Activated naive CD4-positive, alpha-beta T cell treated with anti-CD3 and anti-CD28 coated beads for 36 hours (primary cell): ENCODE measurements at places on chromosomes 4 and X. TPM values are rescaled to one million over a fixed set of nuclear protein-coding genes. Genes with fewer than 3 reads are reported as not detected.
A peak's percentile ranks its signal among the peaks of the same experiment; 100 is the strongest.

DNA sequence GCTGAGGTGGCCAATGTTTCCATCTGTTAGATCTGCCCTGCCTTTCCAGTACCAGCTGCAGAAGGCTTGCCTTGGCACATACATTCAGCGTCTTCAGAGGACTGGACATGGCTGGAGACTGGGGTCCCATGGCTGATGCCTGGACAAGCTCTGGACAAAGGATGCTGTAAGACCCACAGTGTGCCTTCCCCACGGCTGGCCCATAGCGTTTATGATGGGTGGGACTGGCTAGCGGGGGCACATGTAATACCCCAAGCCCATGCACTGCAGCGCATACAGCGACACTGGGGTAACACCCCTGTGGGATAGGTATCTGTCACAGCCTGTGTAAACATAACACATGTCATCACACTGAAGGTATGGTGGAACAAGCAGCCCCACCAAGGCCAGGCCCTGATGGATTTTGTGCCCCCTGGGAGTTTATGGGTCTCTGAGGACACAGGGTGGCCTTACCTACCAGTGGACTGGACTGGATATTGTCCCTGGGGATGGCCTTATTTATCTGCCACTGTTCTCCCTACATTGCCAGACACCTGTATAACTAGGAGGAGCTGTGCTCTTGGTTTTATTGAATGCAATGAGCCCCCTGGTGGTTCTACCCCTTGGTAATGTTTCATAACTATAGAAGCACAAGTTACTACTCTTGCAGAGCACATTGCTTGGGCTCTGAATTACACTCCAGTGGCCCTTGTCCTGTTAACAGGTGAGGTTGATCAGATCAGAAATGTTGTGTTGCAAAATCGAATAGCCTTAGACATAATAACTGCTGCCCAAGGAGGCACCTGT is 34.3 kb upstream of the TACR3 start:
- no peak for DNase-seq

DNA sequence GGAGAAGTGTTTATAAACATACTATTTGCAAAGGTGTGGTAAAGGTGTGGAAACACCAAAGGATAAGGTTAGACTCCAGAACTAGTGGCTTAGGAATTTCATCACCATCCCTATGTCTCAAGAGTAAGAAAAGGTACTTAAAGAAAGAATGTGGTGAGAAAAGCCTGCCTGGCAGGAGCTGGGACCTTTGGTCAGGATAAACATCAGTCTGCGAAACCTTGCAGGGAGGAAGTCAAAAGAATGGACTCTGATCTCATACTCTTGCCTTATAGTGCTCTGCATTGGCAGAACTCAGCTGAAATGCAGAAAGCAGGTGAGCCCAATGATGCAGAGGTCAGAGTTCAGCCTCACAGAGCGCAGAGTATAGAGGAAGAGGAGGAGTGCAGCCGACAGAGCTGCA is 97.2 kb upstream of the NR3C2 start:
- no peak for DNase-seq

DNA sequence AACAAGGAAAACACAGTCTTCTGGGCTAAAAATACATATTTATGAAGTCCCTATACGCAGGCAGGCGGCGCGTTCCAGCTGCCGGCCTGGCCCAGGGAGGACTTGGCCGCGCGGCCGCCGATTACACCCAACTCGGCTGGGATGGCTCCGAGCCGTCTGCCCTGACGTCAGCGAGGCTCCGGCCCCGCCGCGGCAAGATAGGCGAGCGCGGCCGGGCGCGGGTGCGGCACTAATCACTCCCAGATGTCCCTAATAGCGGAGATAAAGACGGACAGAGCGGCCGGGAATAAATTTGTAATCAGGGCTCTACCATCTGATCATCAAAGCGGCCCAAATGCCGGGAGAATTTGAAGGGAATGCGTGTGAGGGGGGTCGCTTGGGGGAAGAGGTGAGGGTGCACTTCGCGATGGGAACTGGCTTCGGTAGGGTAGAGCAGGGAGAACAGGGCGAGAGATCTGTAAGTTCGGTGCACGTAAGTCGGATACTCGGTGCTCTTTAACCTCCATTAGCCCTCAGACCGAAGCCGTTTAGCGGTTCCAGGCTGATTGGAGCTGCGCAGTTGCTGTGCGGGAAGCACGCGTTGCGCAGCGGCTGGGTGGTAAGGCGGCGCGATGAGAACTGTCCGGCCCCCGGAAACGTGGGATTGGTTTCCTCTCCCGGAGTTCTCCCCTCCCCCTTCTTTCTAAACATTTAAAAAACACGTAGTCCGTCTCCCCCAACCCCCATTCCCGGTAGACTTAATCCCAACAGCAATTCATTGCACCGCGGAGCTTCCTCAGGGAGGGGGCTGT is 7.7 kb downstream of the HAND2 start:
- no peak for DNase-seq

GBA3 gene
- total RNA-seq: not detected

PLRG1 gene
- 116 TPM for total RNA-seq

DNA sequence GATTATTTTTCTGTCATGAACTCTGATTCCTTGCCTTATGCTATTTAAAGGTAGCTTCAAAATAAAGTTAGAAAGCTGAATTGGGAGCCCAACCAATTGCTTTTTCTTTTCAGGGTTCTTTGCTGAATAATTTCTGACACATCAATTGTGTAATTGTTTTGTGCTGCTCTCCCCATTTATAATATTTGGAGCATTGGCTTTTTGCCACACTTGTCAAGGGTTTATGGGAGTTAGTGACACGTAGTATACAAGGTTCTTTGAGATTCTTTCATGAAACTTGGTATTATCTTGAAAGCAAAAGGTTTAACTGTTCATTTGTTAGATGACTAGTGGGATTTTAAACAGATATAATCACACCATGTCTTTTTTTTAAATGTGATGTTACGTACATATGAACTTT is 80.9 kb downstream of the POLA1 start:
- DNase-seq: no peak

DNA sequence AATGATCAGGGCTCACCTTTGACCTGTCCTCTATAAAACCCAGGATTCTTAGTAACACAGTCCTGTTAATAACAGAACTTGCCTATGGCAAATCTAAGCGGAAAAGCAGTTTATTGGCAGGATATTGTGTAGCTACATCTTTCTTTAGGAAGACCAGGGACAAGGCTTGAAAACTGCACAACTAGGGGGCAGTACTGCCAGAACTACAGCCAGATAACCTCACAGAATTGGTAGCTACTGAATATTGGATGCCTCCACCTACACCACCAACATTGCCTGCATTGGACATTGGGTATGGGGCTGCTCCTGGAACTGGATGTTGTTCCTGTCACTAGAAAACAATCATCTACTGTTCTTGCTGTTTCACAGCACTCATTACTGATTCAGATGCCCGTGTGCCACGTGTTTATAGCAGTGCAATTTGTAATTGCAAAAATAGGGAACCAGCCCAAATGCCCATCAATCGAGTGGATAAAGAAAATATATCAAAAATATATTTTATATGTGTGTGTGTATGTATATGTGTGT is 47.4 kb downstream of the REPS2 start:
- no peak for DNase-seq

- DNase-seq: peak; percentile 91
Observed at GRCh38 chrX:1462596-1463251, 10.0 kb upstream of the ASMTL start.

GRCh38 chr4:57303012-57303751 is 193.0 kb upstream of the IGFBP7 start:
- no peak for DNase-seq

DNA sequence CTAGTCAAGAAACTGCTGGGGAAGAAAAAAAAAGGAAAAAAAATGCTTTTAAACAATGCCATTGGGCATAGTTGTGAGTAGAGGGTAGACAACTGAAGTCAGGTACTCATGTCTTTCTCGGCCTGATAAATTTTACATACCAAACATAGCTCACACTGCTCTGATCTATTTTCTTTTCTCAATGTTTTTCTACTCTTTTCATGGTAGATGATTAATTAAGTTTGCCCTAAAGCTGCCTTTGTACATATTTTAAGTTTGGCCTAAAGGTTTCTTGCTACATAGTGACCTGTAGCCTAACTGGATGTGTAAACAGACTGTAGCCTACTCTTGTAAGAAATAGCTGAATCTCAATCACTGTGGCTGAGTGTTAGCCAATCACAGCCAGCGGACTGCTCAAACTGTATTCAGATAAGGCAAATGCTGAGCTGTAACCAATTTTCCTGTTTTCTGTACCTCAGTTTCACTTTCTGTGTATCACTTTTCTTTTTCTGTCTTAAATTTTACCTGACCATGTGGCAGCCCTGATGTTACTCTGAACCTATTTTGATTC is 121.0 kb downstream of the PCDH10 start:
- DNase-seq: no peak

- DNase-seq: no peak
Observed at GRCh38 chr4:90113881-90114457, 13.2 kb upstream of the CCSER1 start.

- DNase-seq: peak; percentile 54
Observed at GRCh38 chr4:26860922-26861433, 337 bp downstream of the STIM2 start.

CENPVL3 gene
- not detected for total RNA-seq

GRCh38 chrX:150119323-150119722 is 181.0 kb upstream of the EOLA2 start:
- DNase-seq: no peak

GYPE gene
- 0.24 TPM for total RNA-seq

DNA sequence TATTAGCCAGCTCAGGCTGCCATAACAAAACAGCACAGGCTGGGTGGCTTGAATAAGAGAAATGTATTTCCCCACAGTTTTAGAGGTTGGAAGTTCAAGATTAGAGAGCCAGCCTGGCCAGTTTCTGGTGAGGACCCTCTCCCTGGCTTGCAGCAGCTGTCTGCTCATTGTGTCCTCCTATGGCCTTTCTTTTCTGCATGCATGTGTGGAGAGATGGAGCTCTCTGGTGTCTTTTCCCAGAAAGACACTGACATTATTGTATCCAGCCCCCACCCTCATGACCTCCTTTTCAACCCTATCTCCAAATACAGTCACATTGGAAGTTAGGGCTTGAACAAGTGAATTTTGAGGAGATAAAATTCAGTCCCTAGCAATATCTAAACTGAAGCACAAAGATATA is 263.8 kb upstream of the PABPC4L start:
- no peak for DNase-seq

DNA sequence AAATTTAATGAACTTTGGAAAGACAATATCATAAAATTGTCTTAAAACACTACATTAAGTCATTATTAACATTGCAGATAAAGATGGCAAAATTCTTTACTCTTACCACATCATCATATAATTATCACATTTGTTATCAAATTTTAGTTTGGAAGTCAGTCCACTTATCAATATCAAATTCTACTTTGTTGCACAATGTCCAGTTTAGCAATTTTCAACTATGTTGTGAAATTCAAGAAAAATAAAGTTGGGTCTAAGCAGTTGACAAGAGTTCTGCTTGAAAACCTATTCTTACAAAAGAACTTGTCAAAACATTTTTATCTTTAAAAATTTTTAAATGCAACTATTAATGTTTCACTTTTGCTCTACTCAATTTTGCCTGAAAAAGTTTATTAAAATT is 44.7 kb upstream of the TET2 start:
- DNase-seq: no peak

DNA sequence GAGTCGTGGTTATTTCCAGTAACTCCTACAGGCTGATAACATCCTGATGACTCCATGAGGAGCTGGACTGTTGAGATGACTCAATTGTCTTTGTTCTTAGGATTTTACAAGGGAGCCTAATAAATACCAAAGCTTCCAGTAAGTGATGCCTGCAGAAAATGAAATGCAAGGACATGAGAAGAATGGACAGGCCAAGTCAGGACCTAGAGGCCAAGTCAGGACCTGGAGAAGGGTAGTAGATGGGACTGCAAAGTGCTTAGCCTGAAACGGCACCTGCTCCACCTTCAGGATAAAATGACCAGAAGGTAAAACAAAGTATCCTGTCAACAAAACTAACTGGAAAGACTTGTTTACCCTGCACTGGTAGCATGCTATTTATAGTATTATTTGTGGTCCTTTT is 6.4 kb upstream of the SLC10A6 start:
- DNase-seq: no peak

RASGEF1B gene
- total RNA-seq: 6.7 TPM

DNA sequence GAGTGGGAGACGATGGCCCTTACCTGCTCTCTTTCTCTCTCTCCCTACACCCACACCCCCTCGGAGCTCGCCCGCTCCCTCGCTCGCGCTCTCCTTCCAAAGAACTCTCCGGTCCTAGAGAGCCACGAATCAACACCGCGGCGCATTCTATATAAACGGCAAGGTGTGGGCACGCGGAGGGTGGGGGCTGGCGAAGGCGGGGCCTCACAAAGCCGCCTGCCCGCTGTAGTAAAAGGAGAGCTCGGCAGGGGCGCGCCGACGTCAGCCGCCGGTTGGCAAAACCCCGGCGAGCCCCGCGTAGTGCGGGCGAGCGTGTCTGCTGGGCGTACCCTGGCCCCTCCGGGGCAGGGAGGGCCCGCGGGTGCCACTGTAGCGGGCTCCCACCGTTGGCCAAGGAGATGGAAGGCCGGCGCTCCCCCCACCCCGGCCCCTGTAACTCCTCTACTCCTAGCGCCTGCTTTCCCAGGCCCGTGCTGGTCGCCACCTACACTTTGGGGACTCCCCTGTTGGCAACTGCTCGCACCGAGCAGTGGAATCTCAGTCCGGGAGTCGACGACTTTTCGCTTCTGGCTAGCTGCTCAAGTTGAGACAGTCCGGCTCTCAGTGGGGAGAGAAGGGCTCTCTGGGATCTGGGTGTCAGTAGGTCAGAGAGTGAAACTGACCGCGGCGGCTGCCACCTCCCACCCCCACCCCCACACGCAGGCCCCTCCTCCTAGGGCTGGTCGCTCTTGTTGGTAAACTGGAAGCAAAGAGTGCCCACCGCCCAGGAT is 325.5 kb upstream of the F9 start:
- peak; percentile 5 for DNase-seq

TMEM31 gene
- not detected for total RNA-seq

DNA sequence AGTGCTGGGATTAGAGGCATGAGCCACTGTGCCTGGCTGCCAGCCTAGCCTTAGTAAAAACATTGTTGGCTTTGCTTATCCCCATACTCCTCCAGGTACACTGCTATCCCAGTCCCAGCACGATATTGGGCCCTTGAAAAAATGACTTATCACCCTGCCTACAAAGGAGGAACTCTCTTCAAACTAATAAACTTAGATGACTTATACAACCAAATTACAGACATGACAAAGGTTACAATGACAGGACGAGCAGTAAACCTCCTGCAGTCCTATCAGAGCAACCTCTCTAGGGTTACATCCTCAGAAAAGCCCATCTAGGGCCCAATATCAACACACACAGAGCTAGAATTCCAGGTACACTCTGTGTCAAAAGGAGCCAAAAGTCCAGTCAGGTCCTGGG is 5.7 kb upstream of the HERC5 start:
- no peak for DNase-seq

KCND1 gene
- 2.1 TPM for total RNA-seq

DNA sequence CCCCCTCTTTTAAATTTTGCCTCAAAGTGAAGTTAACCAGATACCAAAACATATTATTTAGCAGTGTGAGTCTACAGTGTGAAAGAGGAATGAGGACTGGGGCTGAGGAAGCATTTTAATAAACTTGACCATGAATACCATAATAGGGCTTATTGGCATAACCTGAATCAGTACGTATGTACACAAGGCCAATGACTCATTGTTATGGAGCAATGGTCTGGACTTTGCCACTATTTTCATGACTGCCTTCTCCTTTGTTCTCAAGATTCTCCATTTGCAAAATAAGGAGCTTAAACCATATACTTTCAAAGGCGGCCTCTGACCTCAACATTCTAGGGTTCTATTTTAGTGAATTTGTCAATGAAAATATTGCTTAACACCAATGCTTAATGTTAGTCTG is 102.8 kb upstream of the OR13H1 start:
- DNase-seq: no peak

- DNase-seq: no peak
Observed at GRCh38 chr4:7200801-7201200, 8.5 kb downstream of the SORCS2 start.

NPY2R gene
- total RNA-seq: not detected

GRCh38 chrX:118254611-118255010 is 91.3 kb upstream of the WDR44 start:
- peak; percentile 65 for DNase-seq
